Progenitor cell of endocrine pancreas (in vitro differentiated cells): ENCODE measurements at places on chromosomes 13 and 19. TPM values are rescaled to one million over a fixed set of nuclear protein-coding genes. Genes with fewer than 3 reads are reported as not detected.
A peak's percentile ranks its signal among the peaks of the same experiment; 100 is the strongest.

- peaks cover 19% of the 10 kb centered on the region for H3K36me3 ChIP-seq
- no peaks in the 10 kb centered on the region for H3K4me1 ChIP-seq
- no peak overlapping the region for H3K27ac ChIP-seq
- no peaks in the 10 kb centered on the region for H3K27me3 ChIP-seq
Observed at GRCh38 chr19:6030214-6030507, 52.2 kb upstream of the RANBP3 start.

LGALS4 gene
- 2.7 and 3.7 TPM in 2 replicates for total RNA-seq

- no peak for DNase-seq
- no peak overlapping the region for H3K4me3 ChIP-seq
- no peaks in the 10 kb centered on the region for H3K27me3 ChIP-seq
- H3K4me1 ChIP-seq = peaks cover 9% of the 10 kb centered on the region
- H3K27ac ChIP-seq = no peak overlapping the region
Observed at GRCh38 chr13:60095300-60095699, 68.4 kb downstream of the DIAPH3 start.

LRRC63 gene
- 0.24 and 0.42 TPM in 2 replicates for total RNA-seq

DNA sequence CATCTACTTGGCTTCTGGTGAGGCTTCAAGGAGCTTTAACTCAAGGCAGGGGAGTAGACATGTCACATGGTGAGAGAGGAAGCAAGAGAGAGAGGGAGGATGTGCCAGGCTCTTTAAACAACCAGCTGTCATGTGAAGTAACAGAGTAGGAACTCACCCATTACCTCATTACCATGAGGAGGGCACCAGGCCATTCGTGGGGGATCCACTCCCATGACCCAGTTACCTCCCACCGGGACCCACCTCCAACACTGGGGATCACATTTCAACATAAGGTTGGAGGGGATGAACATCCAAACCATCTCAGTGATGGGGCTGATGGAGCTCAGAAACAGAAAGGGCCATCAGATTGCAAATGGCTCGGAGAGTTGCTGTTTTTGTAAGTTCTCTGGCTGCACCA lies 12.9 kb downstream of the VSTM2B start:
- H3K27me3 ChIP-seq = peaks cover 53% of the 10 kb centered on the region
- no peak for DNase-seq
- no peaks in the 10 kb centered on the region for H3K4me1 ChIP-seq
- no peak overlapping the region for H3K4me3 ChIP-seq
- no peaks in the 10 kb centered on the region for H3K36me3 ChIP-seq

- H3K27ac ChIP-seq = no peak overlapping the region
- DNase-seq = no peak
- H3K27me3 ChIP-seq = no peaks in the 10 kb centered on the region
- H3K4me1 ChIP-seq = peaks cover 5% of the 10 kb centered on the region
- no peak overlapping the region for H3K4me3 ChIP-seq
Observed at GRCh38 chr13:111178402-111178801, 63.3 kb downstream of the ARHGEF7 start.

DNA sequence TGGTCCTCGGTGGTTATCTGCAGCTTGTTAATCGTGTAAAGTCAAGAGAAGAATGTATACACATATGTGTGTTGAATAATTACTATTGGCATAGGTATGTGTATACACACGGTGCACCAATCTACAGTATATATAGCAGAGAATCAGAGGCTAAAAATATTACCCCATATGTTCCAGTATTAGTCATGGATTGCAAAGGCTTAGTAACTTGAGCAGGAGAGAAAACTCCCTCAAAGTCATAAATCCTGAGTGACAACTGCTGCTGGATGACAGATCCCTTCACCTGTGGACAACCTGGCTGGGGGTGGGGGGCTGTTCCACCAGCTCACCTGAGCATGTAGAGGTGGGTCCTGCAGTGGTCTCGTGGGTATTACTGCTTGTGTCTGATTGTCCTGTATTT lies 185.0 kb downstream of the ZNF536 start:
- H3K27me3 ChIP-seq = peaks cover 38% of the 10 kb centered on the region
- DNase-seq = no peak
- no peak overlapping the region for H3K4me3 ChIP-seq
- H3K27ac ChIP-seq = no peak overlapping the region
- H3K4me1 ChIP-seq = peaks cover 10% of the 10 kb centered on the region
- no peaks in the 10 kb centered on the region for H3K36me3 ChIP-seq

DNA sequence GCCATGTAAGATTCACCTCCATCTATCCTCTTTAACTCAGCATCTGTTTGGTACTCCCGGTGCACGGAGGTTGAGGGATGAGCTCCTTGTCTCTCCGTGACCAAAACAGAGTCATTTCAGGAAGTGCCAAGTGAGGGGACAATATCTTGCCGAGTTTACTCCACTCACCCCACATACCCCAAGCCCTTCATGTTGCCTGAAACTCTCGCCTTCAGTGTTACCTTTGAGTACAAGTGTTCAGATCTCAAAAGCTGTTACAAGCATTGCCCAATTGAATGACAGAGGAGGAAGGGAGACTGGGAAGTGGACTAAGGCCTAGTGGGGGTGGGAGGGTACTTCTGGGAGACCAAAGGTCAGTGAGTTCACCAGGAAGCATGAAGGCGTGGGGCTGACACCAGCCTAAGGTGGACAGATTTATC lies 6.0 kb upstream of the SIGLEC12 start:
- no peaks in the 10 kb centered on the region for H3K36me3 ChIP-seq
- DNase-seq = no peak
- no peak overlapping the region for H3K4me3 ChIP-seq
- no peak overlapping the region for H3K27ac ChIP-seq
- H3K27me3 ChIP-seq = peaks cover 21% of the 10 kb centered on the region

- H3K36me3 ChIP-seq = peaks cover 27% of the 10 kb centered on the region
- H3K4me1 ChIP-seq = peaks cover 5% of the 10 kb centered on the region
- H3K4me3 ChIP-seq = no peak overlapping the region
- H3K27me3 ChIP-seq = no peaks in the 10 kb centered on the region
Observed at GRCh38 chr13:72908416-72908815, 126.5 kb downstream of the PIBF1 start.

DNA sequence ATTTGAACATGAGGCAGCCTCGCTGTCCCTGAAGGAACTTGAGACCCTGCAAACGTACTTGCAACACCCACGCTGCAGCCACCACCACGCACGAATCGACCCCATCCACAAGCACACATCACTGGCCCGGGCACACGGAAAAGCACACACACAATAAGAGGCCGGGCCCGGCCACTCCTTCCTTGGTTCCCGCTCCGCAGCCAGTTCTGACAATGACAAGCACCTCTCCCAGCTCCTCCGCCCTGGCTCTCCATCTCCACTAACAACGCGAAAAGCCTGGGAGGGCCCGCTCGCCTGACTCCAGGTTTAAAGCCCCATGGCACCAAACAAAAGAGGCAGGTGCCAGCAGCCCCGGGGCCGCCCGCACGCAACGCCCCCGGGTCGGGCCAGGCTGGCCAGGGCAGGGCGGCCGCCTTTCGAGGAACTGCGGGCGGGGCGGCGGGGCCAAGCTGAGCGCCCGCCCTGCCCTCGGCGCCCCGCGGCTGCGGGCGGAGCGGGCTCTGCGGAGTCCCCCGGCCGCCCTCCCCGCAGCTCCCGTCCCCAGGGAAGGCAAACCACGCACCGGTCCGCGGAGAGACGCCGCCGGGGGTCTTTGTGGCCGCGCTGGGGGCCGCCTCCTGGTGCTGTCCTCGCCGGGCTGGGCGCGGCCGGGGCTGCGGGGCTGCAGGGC lies 495 bp downstream of the DCLK1 start:
- peaks cover 6% of the 10 kb centered on the region for H3K4me1 ChIP-seq
- H3K36me3 ChIP-seq = no peaks in the 10 kb centered on the region
- H3K4me3 ChIP-seq = peak overlapping the region; percentile 79
- DNase-seq = peak; percentile 19
- H3K27ac ChIP-seq = no peak overlapping the region

ZNF729 gene
- total RNA-seq = not detected in 2 replicates

OR7A5 gene
- not detected in 2 replicates for total RNA-seq

FAM83E gene
- total RNA-seq = 3.8 and 4.3 TPM in 2 replicates

DNA sequence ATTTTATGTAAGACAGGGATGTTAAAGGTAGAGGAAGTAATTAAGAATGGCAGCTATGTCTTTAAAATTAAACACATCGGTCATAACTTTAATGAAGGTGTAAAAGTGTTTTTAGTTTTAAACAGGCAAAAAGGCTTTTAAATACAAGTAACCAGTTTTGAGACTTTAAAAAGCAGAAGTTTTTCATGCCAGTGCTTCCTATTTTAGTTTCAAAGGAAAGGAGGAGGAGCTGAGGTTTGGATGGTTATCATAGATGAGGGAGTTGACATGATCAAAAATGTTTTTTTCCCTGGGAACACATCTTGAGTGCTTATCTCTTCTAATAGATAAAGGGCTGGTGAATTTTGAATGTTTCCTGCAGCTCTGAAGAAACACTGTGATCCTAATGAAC lies 42.9 kb downstream of the LRCH1 start:
- no peaks in the 10 kb centered on the region for H3K27me3 ChIP-seq
- H3K27ac ChIP-seq = no peak overlapping the region
- peaks cover 1% of the 10 kb centered on the region for H3K36me3 ChIP-seq
- no peak overlapping the region for H3K4me3 ChIP-seq

- no peak overlapping the region for H3K27ac ChIP-seq
- peaks cover 3% of the 10 kb centered on the region for H3K4me1 ChIP-seq
- H3K4me3 ChIP-seq = no peak overlapping the region
- H3K27me3 ChIP-seq = no peaks in the 10 kb centered on the region
- DNase-seq = no peak
Observed at GRCh38 chr19:18849838-18850400, 18.2 kb downstream of the UPF1 start.

- no peak overlapping the region for H3K27ac ChIP-seq
- peaks cover 30% of the 10 kb centered on the region for H3K27me3 ChIP-seq
- no peak for DNase-seq
- H3K36me3 ChIP-seq = no peaks in the 10 kb centered on the region
Observed at GRCh38 chr13:112241288-112241687, 134.9 kb upstream of the SPACA7 start.

SIGLEC5 gene
- total RNA-seq = not detected in 2 replicates

SOX1 gene
- 0.51 and 0.57 TPM in 2 replicates for total RNA-seq

DNA sequence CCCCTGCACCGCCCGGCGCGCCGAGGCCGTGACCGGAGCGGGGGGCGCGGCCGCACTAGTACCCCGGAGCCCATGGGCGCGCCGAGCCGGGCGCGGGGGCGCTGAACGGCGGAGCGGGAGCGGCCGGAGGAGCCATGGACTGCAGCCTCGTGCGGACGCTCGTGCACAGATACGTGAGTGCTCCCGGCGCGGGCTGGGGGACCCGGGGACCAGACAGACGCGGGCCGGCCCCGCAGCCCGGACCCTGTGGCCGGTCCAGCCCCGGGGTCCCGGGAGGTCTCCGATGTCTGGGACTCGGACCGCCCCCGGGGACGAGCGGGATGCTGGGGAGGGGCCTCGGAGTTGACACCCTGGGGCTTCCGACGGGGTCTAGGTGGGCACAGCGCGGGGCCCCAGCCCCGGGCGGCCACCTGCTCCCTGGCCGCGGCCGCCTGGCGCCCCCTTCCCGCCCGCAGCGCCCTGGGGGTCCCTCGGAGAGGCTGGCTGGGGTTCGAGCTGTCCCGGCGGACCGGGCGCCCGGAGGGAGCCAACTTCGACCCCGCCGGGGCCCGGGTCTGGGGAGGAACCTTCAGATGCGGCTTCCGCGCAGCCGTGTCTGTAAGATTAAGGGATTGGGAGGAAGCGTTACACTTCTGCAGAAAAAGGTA lies 568 bp downstream of the ATP11A start:
- no peaks in the 10 kb centered on the region for H3K36me3 ChIP-seq
- peak; percentile 36 for DNase-seq
- peak overlapping the region; percentile 82 for H3K4me3 ChIP-seq
- H3K27ac ChIP-seq = peak overlapping the region; percentile 90

GRCh38 chr19:47633517-47633916 lies 24.6 kb downstream of the BICRA start:
- no peak for DNase-seq
- no peak overlapping the region for H3K4me3 ChIP-seq

DNA sequence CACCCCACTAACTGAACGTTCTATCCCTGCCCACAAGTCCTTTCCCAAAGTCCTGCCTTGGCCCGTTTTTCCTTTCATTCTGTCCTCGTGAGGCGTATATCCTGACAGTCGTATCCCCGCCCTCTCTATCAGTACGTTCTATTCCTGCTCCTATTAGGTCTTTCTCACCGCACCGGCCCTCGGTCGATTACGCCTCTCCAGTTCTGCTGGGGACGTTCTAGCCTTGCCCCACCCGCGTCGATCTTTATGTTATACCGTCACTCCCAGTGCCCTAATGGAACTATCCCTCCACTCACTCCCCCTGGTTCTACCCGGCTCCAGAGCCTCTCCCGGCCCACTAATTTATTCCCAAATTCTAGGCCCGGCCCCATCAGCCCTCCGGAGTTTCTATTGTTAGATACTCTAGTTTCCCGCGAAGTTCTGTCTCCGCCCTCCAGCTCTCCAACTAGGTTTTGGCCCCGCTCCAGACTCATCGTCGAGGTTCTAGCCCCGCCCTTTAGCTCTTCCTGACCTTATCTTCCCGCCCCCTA lies 2.0 kb downstream of the PLAUR start:
- H3K27ac ChIP-seq = peak overlapping the region; percentile 96
- peaks cover 45% of the 10 kb centered on the region for H3K27me3 ChIP-seq
- peak overlapping the region; percentile 86 for H3K4me3 ChIP-seq

GRCh38 chr13:21837841-21838551 lies 167.1 kb downstream of the FGF9 start:
- H3K27ac ChIP-seq = peak overlapping the region; percentile 95
- no peaks in the 10 kb centered on the region for H3K27me3 ChIP-seq
- DNase-seq = no peak
- H3K36me3 ChIP-seq = peaks cover 1% of the 10 kb centered on the region

GRCh38 chr19:35911173-35911572 lies 3.1 kb upstream of the TYROBP start:
- H3K27ac ChIP-seq = no peak overlapping the region
- no peak overlapping the region for H3K4me3 ChIP-seq
- H3K36me3 ChIP-seq = no peaks in the 10 kb centered on the region
- peaks cover 8% of the 10 kb centered on the region for H3K27me3 ChIP-seq
- no peaks in the 10 kb centered on the region for H3K4me1 ChIP-seq

FOXA3 gene
- total RNA-seq = 23.5 and 25.4 TPM in 2 replicates

RFPL4A gene
- not detected in 2 replicates for total RNA-seq

GRCh38 chr13:99559560-99559959 lies 58.3 kb downstream of the TM9SF2 start:
- no peak overlapping the region for H3K4me3 ChIP-seq
- H3K4me1 ChIP-seq = peaks cover 4% of the 10 kb centered on the region
- DNase-seq = no peak
- no peaks in the 10 kb centered on the region for H3K27me3 ChIP-seq

STAP2 gene
- 35.6 and 41.0 TPM in 2 replicates for total RNA-seq

- DNase-seq = no peak
- peaks cover 42% of the 10 kb centered on the region for H3K4me1 ChIP-seq
- H3K27me3 ChIP-seq = no peaks in the 10 kb centered on the region
- H3K36me3 ChIP-seq = peaks cover 42% of the 10 kb centered on the region
- H3K27ac ChIP-seq = peak overlapping the region; percentile 2
Observed at GRCh38 chr19:19911150-19911549, 10.4 kb downstream of the ZNF93 start.

DNA sequence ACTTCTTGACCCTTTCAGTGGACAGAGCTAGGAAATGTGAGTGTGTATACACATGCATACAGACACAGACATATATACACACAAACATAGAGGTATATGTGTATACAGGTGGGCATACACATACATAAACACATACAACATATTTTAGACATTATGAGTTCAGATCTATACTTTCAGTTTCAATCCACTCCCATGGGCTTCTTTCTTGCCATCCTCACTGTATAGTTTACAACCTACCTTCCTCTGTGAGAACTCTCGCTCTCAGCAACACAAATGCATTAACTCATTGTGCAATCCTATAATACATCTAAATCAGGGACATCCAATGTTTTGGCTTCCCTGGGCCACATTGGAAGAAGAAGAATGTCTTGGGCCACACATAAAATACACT lies 21.2 kb upstream of the SCEL start:
- no peaks in the 10 kb centered on the region for H3K36me3 ChIP-seq
- no peak for DNase-seq
- no peaks in the 10 kb centered on the region for H3K4me1 ChIP-seq
- H3K4me3 ChIP-seq = no peak overlapping the region
- H3K27me3 ChIP-seq = no peaks in the 10 kb centered on the region
- no peak overlapping the region for H3K27ac ChIP-seq

KCNC3 gene
- 19.8 and 23.6 TPM in 2 replicates for total RNA-seq
